Cardiac muscle cell (in vitro differentiated cells and primary cell): ENCODE measurements at places on chromosomes 6 and 20. TPM values are rescaled to one million over a fixed set of nuclear protein-coding genes. Genes with fewer than 3 reads are reported as not detected.

The CLVS2 gene
- 0.03 and 0.04 TPM in 2 replicates for total RNA-seq

The PLTP gene
- 71.7 and 90.9 TPM in 2 replicates for total RNA-seq

The EPPIN gene
- not detected in 2 replicates for total RNA-seq

- no peak for DNase-seq
- H3K27ac ChIP-seq, result no peak overlapping the region
- H3K36me3 ChIP-seq, result no peaks in the 10 kb centered on the region
Observed at GRCh38 chr6:40791004-40791403, 203.8 kb upstream of the LRFN2 start.

- peaks cover 2% of the 10 kb centered on the region for H3K36me3 ChIP-seq
- H3K27me3 ChIP-seq, result peaks cover under 1% of the 10 kb centered on the region
- no peaks in the 10 kb centered on the region for H3K4me1 ChIP-seq
- H3K27ac ChIP-seq, result no peak overlapping the region
- H3K4me3 ChIP-seq, result no peak overlapping the region
Observed at GRCh38 chr20:2834401-2835110, 5.9 kb downstream of the PCED1A start.

The KAT14 gene
- total RNA-seq, result 19.2 and 23.5 TPM in 2 replicates

The CPXM1 gene
- total RNA-seq, result 72.1 and 129 TPM in 2 replicates

GRCh38 chr6:158122048-158122447, 46.0 kb downstream of the SERAC1 start:
- no peak overlapping the region for H3K27ac ChIP-seq
- H3K36me3 ChIP-seq, result peaks cover 5% of the 10 kb centered on the region
- DNase-seq, result no peak

The PBOV1 gene
- not detected in 2 replicates for total RNA-seq

The PKIB gene
- total RNA-seq, result 51.0 and 69.1 TPM in 2 replicates

The TRAPPC3L gene
- not detected in 2 replicates for total RNA-seq

- H3K4me3 ChIP-seq, result no peak overlapping the region
- no peaks in the 10 kb centered on the region for H3K4me1 ChIP-seq
Observed at GRCh38 chr6:138914701-138915100, 73.4 kb downstream of the REPS1 start.

The SPATA25 gene
- 35.9 and 42.8 TPM in 2 replicates for total RNA-seq

DNA sequence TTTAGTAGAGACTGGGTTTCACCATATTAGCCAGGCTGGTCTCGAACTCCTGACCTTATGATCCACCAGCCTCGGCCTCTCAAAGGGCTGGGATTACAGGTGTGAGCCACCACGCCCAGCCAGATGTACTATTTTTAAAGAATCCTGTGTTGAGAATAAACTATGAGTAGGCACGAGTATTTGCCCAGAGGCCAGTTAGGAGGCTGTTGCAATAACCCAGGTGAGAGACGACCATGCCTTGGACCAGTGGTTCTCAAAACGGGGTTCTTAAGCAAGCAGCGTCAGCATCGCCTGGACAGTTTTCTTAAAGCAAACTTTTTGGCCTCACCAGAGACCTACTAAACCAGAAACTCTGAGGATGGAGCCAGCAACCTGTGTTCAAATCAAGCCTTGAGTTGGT, 258.8 kb downstream of the ZNF217 start:
- no peak for DNase-seq
- no peaks in the 10 kb centered on the region for H3K27me3 ChIP-seq
- no peaks in the 10 kb centered on the region for H3K36me3 ChIP-seq
- H3K4me1 ChIP-seq, result no peaks in the 10 kb centered on the region

- no peak for DNase-seq
- no peaks in the 10 kb centered on the region for H3K36me3 ChIP-seq
- no peaks in the 10 kb centered on the region for H3K4me1 ChIP-seq
- H3K27me3 ChIP-seq, result no peaks in the 10 kb centered on the region
- H3K4me3 ChIP-seq, result no peak overlapping the region
Observed at GRCh38 chr6:13676551-13677156, 35.0 kb downstream of the RANBP9 start.

DNA sequence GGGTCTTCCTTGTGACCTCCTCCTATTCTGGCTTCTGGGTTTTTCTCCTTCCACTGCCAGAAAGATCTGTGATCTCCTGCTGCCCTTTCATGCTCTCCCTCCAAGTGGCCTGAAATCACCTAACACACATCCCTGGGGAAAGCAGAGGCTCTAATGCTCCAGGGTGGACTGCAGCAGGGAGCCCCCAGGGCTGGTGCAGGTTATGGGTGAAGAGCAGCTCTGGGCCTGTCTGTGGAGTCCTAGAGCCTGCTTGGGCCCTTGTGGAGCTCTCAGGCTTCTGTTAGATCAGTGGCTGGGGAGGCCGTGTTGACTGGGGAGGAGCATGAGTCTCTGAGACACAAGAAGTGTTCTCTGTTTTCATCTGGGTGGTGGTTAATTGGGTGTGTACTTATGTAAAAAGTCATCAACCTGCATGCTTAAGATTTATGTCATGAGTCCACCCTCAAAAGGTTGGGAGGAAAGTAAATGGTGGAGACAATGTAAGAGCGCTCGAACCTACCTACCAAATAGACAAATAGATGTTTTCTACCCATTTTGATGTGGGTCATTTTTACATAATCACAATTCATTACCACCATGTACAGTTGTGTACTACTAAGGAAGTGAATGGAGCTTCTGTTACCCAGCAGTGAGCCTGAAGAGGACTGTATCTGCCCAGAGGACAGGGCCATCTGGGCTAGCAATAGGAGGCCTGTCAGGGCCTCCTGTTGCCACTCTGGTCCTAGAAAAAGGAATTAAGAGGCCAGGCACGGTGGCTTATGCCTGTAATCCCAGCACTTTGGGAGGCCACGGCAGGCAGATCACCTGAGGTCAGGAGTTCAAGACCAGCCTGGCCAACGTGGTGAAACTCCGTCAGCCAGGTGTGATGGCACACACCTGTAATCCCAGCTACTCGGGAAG, 32.0 kb upstream of the RNF8 start:
- peak overlapping the region; percentile 79 for H3K27ac ChIP-seq
- H3K4me1 ChIP-seq, result peaks cover 8% of the 10 kb centered on the region
- no peak overlapping the region for H3K4me3 ChIP-seq
- no peaks in the 10 kb centered on the region for H3K27me3 ChIP-seq
- no peak for DNase-seq

The FOXS1 gene
- 0.07 and 0.83 TPM in 2 replicates for total RNA-seq

DNA sequence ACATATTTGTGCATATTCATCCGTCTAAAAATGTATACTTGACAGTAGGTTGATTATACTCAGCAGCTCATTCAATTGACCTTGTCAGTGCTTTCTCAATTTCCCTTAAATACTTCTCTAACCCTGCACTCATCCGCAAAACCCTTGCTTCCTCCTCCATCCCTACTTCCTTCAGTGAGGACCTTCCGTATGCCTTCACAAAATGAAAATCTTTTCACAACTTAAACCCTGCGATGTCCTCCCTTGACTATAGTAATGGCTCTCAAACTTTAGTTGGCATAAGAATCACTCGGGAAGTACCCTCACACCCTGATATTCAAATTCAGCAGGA, 5.2 kb downstream of the MBOAT1 start:
- no peak overlapping the region for H3K4me3 ChIP-seq
- no peak for DNase-seq
- no peaks in the 10 kb centered on the region for H3K27me3 ChIP-seq
- no peaks in the 10 kb centered on the region for H3K36me3 ChIP-seq
- H3K27ac ChIP-seq, result no peak overlapping the region
- H3K4me1 ChIP-seq, result peaks cover 20% of the 10 kb centered on the region

GRCh38 chr6:108653949-108654348, 93.2 kb downstream of the FOXO3 start:
- peaks cover 6% of the 10 kb centered on the region for H3K27me3 ChIP-seq
- peak; percentile 84 for DNase-seq
- no peak overlapping the region for H3K4me3 ChIP-seq
- no peaks in the 10 kb centered on the region for H3K36me3 ChIP-seq
- no peaks in the 10 kb centered on the region for H3K4me1 ChIP-seq
- H3K27ac ChIP-seq, result no peak overlapping the region

The GHRH gene
- total RNA-seq, result 0.63 and 1.1 TPM in 2 replicates

GRCh38 chr20:44690781-44691423, 24.3 kb upstream of the CCN5 start:
- no peaks in the 10 kb centered on the region for H3K4me1 ChIP-seq
- H3K27me3 ChIP-seq, result no peaks in the 10 kb centered on the region
- no peak overlapping the region for H3K27ac ChIP-seq
- DNase-seq, result no peak

DNA sequence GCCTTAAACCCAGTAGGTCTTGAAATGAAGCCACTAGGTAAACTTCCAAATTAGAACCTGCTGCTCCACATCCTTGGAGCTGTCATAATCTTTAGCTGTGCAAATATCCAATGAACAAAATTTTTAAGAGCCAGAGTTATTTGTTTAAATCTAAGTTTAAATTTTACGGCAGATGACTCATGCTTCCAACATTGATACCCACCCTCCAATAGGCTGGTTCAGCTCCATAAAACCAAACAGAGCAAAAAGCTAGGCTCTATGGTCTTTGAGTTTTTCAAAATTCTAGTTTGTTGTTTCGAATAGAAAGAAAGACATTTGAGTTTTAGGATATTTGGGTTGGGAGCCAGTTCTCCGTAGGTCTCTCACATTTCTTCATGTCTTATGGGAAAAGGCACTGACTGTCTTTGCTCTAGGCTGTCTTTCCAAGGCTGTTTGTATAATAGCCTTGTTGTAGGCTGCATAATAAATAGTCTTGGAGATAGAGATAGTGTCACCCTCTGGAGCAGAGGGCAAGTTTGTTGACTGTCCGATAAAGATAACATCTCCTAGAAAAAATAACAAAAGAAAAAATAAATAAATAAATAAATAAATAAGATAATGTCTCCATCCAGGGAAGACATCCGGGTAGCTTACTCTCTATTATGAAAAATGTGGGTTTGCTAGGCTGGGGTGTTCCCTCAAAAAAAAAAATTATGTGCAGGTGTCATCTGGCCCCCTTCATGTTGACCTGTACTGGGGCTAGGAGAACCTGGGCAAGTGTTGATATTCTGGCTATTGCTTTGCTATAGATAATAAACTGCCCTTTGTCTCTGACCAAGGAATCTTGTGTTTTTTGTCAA, 36.5 kb downstream of the SLC2A12 start:
- DNase-seq, result no peak
- no peak overlapping the region for H3K4me3 ChIP-seq
- no peaks in the 10 kb centered on the region for H3K4me1 ChIP-seq
- H3K27ac ChIP-seq, result no peak overlapping the region
- no peaks in the 10 kb centered on the region for H3K27me3 ChIP-seq

The PRR3 gene
- 11.4 and 11.8 TPM in 2 replicates for total RNA-seq

GRCh38 chr20:44449864-44450263, 25.8 kb upstream of the TTPAL start:
- H3K4me1 ChIP-seq, result no peaks in the 10 kb centered on the region
- no peak overlapping the region for H3K27ac ChIP-seq
- DNase-seq, result no peak
- H3K36me3 ChIP-seq, result no peaks in the 10 kb centered on the region
- no peaks in the 10 kb centered on the region for H3K27me3 ChIP-seq

DNA sequence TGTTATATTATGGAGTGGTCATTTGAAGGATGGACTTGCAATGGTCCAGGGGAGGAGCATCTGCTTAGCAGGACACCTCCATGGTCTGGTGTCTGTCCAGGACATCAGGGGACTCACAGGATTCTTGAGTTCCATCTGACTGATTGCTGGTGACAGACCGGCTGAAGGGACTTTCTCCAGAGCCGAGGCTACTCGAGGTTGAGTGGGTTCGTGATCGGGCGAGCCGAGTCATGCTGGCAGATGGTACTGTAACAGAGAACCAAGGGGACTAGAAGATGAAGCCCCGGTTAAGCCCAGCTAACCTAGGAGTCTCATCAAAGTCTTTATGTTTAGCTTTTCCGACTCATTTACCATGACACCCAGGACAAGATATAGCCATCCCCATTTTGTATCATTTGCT, 7.5 kb upstream of the SLA2 start:
- no peak overlapping the region for H3K4me3 ChIP-seq
- no peak overlapping the region for H3K27ac ChIP-seq
- no peaks in the 10 kb centered on the region for H3K27me3 ChIP-seq
- no peaks in the 10 kb centered on the region for H3K4me1 ChIP-seq

DNA sequence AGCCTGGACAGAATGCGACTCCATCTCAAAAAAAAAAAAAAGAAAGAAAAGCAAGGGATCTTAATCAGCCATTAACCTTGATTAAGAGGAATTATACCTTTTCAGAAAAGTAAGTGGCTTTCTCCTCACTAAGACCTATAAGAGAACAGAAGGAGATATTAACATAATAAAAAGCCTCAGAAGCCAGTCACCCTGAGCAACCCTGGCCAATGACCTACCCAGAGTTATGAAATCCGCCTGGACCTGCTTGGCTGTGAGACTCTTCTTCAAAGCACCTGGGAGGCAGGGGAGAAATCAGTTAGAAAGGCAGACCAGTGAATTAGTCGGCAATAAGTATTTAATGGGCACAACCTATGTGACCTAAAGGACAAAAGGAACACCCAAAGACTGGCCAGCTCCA, 32.7 kb upstream of the C20orf203 start:
- H3K36me3 ChIP-seq, result peaks cover 14% of the 10 kb centered on the region
- DNase-seq, result no peak
- H3K4me3 ChIP-seq, result no peak overlapping the region
- peaks cover 12% of the 10 kb centered on the region for H3K4me1 ChIP-seq

DNA sequence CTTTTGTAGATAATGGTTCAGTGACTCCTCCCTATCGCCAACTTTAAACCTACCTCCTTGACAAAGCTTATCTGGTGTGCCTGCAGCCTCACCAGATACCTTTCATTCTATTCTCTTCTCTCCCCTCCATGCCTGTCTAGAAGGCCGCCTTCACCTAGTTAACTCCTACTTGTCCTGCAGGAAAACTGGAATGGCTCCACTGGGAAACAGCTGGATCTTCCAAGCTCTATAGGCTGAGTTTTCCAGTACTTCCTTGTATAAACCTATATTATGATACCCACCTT, 6.2 kb downstream of the PRKN start:
- H3K36me3 ChIP-seq, result no peaks in the 10 kb centered on the region
- H3K27ac ChIP-seq, result peak overlapping the region; percentile 38
- H3K4me1 ChIP-seq, result peaks cover 28% of the 10 kb centered on the region
- no peaks in the 10 kb centered on the region for H3K27me3 ChIP-seq
- DNase-seq, result no peak

The CHRNA4 gene
- 0.11 and 0.15 TPM in 2 replicates for total RNA-seq

DNA sequence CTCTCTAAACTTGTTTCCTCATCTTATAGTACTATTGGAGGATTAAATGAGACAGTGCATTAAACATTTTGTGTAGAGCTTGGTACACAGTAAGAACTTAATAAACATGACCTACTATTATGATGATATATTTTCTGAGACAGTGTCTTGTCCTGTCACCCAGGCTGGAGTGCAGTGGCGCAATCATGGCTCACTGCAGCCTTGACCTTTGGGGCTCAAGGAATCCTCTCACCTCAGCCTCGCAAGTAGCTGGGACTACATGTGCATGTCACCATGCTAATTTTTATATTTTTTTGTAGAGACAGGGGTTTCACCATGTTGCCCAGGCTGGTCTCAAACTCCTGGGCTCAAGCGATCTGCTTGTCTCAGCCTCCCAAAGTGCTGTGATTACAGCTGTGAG, 72.1 kb downstream of the LYRM4 start:
- H3K4me1 ChIP-seq, result peaks cover 20% of the 10 kb centered on the region
- H3K27ac ChIP-seq, result no peak overlapping the region
- no peaks in the 10 kb centered on the region for H3K27me3 ChIP-seq

GRCh38 chr6:87698547-87699006, 3.5 kb downstream of the AKIRIN2 start:
- no peaks in the 10 kb centered on the region for H3K36me3 ChIP-seq
- no peaks in the 10 kb centered on the region for H3K27me3 ChIP-seq
- H3K4me1 ChIP-seq, result peaks cover 18% of the 10 kb centered on the region
- peak overlapping the region; percentile 96 for H3K4me3 ChIP-seq
- DNase-seq, result no peak

The NKX2-2 gene
- not detected in 2 replicates for total RNA-seq

- no peak overlapping the region for H3K4me3 ChIP-seq
- H3K36me3 ChIP-seq, result no peaks in the 10 kb centered on the region
- no peak for DNase-seq
- H3K27me3 ChIP-seq, result no peaks in the 10 kb centered on the region
Observed at GRCh38 chr6:139446138-139446715, 71.8 kb upstream of the CITED2 start.

The LST1 gene
- total RNA-seq, result 1.7 TPM in 1 of 2 replicates, not detected in the other
